ENCODE measurements at places on chromosomes 7 and 10. TPM values are rescaled to one million over a fixed set of nuclear protein-coding genes. Genes with fewer than 3 reads are reported as not detected.

PPP1R3C gene
- 0.13 TPM for total RNA-seq

HOXA9 gene
- 0.65 TPM for total RNA-seq

MET gene
- total RNA-seq, result 0.59 TPM

CYP3A5 gene
- 0.46 TPM for total RNA-seq

CALHM2 gene
- total RNA-seq, result 46.8 TPM

LMOD2 gene
- not detected for total RNA-seq

CPA5 gene
- not detected for total RNA-seq

PON3 gene
- not detected for total RNA-seq

DNA sequence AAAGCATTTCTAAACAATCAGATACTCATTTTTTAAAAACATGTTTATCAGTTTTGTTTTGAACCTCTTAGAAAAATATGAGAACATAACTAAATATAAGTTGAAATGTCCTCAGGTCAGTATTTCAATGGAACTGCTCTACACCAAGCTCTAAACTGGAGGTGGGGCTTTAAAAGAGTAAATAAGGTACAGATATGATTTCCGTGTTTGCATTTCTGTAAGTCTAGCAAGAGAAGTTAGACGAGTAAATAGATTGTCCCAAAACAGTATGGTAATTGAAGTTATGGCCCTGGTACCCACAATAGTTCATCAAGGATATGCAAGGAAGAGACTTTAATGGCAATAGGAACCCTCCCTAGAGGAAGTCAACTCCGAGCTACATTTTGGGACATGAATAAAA is 115.1 kb upstream of the AKR1E2 start:
- no peak overlapping the region for H3K4me3 ChIP-seq
- peaks cover 11% of the 10 kb centered on the region for H3K27me3 ChIP-seq
- no peak for DNase-seq
- no peaks in the 10 kb centered on the region for H3K4me1 ChIP-seq

DNA sequence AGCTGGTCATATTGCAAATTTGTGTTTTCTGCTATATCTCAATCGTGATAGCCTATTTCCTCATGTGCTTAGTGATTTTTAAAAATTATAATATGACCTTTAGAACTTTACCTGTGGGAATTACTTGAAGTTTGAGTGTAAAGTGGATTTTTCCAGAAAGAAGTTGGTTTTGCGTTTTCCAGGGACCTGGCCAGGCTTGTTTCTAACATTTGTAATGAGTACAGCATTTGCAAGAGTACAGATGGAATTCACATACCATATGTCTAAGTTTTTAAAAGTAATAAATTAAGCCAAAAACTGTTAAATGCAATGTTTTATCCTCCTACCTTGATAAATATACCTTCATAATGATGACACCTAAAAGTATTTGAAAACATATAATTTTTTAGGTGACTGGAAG is 443.2 kb downstream of the REEP3 start:
- no peak overlapping the region for H3K4me3 ChIP-seq
- H3K27ac ChIP-seq, result no peak overlapping the region
- no peaks in the 10 kb centered on the region for H3K27me3 ChIP-seq
- no peaks in the 10 kb centered on the region for H3K4me1 ChIP-seq
- no peak for DNase-seq

- no peaks in the 10 kb centered on the region for H3K36me3 ChIP-seq
- DNase-seq, result no peak
- H3K27ac ChIP-seq, result no peak overlapping the region
- H3K4me1 ChIP-seq, result no peaks in the 10 kb centered on the region
- peaks cover 58% of the 10 kb centered on the region for H3K27me3 ChIP-seq
- no peak overlapping the region for H3K4me3 ChIP-seq
Observed at GRCh38 chr10:132972149-132972985, 30.0 kb upstream of the CFAP46 start.

- peaks cover 7% of the 10 kb centered on the region for H3K27me3 ChIP-seq
- H3K4me1 ChIP-seq, result no peaks in the 10 kb centered on the region
- H3K4me3 ChIP-seq, result no peak overlapping the region
- no peak for DNase-seq
- H3K27ac ChIP-seq, result no peak overlapping the region
- no peaks in the 10 kb centered on the region for H3K36me3 ChIP-seq
Observed at GRCh38 chr10:85900061-85900460, 466.5 kb downstream of the GRID1 start.

DNA sequence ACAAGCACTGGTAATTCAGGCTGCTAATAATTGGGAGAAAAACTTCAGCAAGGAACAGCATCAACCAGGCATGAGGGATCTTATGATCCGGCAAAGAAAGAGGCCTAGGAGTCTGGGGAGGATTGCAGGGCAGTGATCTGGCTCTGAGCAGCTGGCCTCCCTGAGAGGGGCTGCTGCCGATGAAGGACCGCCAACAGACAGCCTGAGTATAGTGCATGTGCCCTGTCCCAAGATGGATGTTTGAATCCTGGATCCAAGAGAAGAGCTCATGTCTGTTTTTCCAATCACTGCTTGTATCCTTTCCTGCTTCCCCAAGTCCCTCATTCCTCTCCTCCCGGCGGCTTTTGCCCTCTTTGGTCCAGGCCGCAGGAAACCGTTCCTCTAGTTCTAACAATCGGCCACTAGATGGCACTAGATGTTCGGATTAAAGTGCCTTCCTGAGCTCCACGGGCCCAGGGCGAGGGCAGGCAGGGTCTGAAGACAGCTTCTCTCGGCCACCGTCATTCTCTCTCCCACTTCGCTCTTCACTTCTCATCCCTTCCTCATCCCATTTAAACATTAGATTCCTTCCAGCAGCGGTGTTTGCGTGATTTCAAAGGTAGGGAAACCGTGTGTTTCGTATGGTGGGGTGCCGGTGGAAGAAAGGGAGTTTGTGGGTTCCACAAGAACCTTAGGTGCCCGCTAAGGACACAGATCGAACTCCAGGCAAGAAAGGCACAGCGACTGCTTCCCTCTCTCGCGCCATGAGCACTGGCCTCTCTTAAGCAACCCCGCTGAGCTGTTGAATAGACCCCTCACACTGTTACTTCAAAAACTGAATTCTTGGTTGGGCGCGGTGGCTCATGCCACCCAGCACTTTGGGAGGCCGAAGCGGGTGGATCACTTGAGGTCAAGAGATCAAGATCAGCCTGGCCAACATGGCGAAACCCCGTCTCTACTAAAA is 82.4 kb downstream of the ADCYAP1R1 start:
- peaks cover 10% of the 10 kb centered on the region for H3K27me3 ChIP-seq
- no peaks in the 10 kb centered on the region for H3K36me3 ChIP-seq
- H3K4me1 ChIP-seq, result no peaks in the 10 kb centered on the region
- peak; percentile 26 for DNase-seq
- H3K27ac ChIP-seq, result no peak overlapping the region
- H3K4me3 ChIP-seq, result no peak overlapping the region

DNA sequence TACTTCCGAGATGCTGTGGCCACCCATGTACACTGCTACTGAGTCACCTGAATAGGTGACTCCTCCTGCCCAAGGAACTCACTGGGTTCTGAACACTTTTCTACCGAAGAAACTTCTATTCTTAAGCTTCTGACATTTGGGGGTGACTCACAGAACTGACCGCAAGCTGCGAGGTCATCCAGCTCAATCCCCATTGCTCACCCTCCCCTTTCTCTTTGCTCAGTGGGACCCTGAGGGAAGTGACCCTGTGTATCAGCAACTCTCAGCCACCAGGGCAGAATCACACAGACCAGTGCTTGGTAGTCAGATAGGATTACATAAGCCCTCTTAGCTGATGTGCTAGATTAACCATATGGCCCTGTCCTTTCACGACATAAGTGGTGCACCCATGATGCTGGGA is 46.3 kb downstream of the INSYN2A start:
- no peak overlapping the region for H3K4me3 ChIP-seq
- DNase-seq, result no peak
- no peaks in the 10 kb centered on the region for H3K27me3 ChIP-seq
- no peaks in the 10 kb centered on the region for H3K36me3 ChIP-seq
- no peaks in the 10 kb centered on the region for H3K4me1 ChIP-seq

GRCh38 chr7:15424468-15424867 is 137.3 kb downstream of the AGMO start:
- no peak for DNase-seq
- no peak overlapping the region for H3K4me3 ChIP-seq

DNA sequence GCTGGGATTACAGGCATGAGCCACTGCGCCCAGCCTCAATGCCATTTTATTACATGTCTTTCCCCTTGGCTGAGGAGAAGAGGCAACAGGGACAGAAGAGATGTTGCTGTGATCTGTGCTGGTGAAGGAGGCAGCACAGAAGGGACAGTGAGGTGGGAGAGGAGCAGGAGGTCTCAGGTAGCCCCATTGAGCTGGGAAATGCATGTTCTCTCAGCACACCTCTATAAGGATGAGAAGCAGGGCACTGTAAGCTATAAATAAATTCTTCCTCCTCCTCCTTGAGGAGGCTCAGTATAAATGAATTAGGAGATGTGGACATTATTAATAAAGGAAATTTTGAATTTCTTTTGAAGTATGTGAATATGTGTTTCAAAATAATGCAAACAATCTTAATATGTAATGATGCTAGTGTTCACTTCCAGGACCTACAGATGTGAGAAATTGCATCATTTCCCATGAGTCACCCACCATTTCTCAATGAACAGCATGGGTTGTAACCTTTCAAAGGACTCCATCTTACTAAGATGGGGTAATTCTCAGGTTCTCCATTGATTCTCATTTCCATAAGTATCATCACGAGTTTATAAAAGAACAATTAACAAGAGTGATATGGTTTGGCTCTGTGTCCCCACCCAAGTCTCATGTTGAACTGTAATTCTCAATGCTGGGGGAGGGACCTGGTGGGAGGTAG is 88.9 kb upstream of the ODAD2 start:
- no peak for DNase-seq
- no peak overlapping the region for H3K4me3 ChIP-seq
- H3K27ac ChIP-seq, result no peak overlapping the region
- no peaks in the 10 kb centered on the region for H3K36me3 ChIP-seq
- no peaks in the 10 kb centered on the region for H3K27me3 ChIP-seq
- H3K4me1 ChIP-seq, result no peaks in the 10 kb centered on the region

DNA sequence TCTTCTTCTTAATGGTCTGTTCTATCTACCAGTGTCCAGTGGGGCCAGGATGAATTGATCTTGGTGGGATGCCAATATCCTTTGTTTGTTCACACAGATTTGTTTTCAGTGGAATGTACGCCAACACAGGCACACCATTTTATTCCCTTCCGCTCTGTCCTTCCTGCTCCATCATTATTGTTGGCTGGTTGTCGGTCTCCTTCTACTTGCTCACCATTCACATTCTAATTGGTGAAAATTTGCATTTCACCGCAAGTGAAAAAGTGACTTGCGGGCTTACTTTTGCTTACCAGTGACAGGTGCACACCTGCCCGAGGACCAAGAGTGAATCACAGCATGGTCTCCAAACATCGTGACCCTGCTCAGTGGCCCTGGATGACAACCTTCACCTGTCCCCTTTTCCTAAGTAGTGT is 148.3 kb downstream of the NOC3L start:
- H3K4me1 ChIP-seq, result no peaks in the 10 kb centered on the region
- no peak for DNase-seq
- H3K36me3 ChIP-seq, result no peaks in the 10 kb centered on the region

GRCh38 chr10:69449841-69450240 is 1.4 kb upstream of the TSPAN15 start:
- DNase-seq, result no peak
- no peaks in the 10 kb centered on the region for H3K36me3 ChIP-seq
- no peak overlapping the region for H3K4me3 ChIP-seq
- no peak overlapping the region for H3K27ac ChIP-seq
- H3K27me3 ChIP-seq, result no peaks in the 10 kb centered on the region

DNA sequence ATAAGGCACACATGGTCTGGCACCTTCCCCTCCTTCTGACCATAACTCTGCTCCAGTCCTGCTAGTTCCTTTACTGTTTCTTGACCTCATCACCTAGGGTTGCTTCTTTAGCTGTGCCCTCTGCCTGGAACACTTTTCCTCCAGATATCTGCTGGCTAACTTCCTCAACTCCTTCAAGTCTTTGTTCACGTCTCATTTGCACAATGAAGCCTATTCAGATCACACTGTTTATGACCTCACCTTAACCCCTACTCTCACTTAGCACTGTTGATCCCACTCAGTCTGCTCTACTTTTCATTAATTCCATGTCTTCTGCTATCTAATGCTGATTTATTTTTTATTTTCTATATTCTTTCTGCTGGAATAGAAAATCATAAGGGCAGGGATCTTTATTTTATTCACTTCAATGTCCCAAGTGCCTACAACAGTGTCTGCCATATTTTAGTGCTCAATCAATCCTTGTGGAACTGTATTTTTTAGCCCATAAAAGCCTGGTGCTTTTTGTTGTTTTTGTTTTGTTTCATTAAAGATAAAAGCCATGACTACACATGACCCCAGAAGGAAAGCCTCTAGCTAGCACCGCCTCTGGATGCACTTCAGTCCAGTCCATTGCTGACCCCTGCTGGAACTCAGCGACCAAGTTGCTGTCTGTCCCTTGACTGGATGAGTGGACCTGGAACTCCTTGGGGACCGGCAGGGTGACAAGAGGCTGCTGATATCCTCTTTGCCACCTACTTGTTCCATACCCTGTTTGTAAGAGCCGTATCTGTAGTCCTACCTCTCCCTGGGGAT is 12.3 kb downstream of the KLF14 start:
- H3K4me1 ChIP-seq, result no peaks in the 10 kb centered on the region
- H3K4me3 ChIP-seq, result no peak overlapping the region
- H3K27ac ChIP-seq, result no peak overlapping the region
- no peaks in the 10 kb centered on the region for H3K36me3 ChIP-seq
- peaks cover 19% of the 10 kb centered on the region for H3K27me3 ChIP-seq

DNA sequence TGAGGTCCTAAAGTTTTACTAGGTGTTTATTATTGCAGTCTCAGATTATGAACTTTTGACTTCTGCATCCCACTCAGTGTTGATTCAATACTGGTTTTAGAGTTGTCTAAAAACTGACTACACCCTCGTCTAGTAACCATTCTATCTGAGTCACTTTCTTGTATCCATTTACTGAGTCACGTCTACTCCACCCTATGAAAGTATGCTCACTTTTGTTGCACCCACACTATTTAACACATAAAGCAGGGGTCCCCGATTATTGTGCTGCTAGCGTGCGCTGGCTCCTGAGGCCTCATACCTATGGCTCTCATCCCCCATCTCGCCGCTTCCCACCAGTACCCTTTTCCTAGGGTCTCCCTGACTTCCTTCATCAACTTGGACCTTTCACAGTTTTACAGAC is 2.0 kb downstream of the SAMD9 start:
- peak overlapping the region; percentile 51 for H3K4me3 ChIP-seq
- H3K27ac ChIP-seq, result peak overlapping the region; percentile 70
- H3K36me3 ChIP-seq, result no peaks in the 10 kb centered on the region
- no peak for DNase-seq
- H3K27me3 ChIP-seq, result no peaks in the 10 kb centered on the region

GRCh38 chr10:88064608-88065382 is 201.4 kb downstream of the PTEN start:
- no peak overlapping the region for H3K4me3 ChIP-seq
- H3K36me3 ChIP-seq, result no peaks in the 10 kb centered on the region
- H3K27ac ChIP-seq, result peak overlapping the region; percentile 69
- H3K27me3 ChIP-seq, result no peaks in the 10 kb centered on the region

- H3K27ac ChIP-seq, result no peak overlapping the region
- no peaks in the 10 kb centered on the region for H3K4me1 ChIP-seq
Observed at GRCh38 chr10:99346247-99346646, 17.1 kb downstream of the CNNM1 start.

GRCh38 chr7:114922652-114923402 is 933 bp downstream of the MDFIC start:
- peak overlapping the region; percentile 71 for H3K4me3 ChIP-seq
- H3K36me3 ChIP-seq, result no peaks in the 10 kb centered on the region
- H3K27ac ChIP-seq, result peak overlapping the region; percentile 82
- no peaks in the 10 kb centered on the region for H3K27me3 ChIP-seq
- DNase-seq, result peak; percentile 45
